Lower leg skin (tissue), 4 donors: ENCODE measurements at places on chromosomes 3 and 15.

DNA sequence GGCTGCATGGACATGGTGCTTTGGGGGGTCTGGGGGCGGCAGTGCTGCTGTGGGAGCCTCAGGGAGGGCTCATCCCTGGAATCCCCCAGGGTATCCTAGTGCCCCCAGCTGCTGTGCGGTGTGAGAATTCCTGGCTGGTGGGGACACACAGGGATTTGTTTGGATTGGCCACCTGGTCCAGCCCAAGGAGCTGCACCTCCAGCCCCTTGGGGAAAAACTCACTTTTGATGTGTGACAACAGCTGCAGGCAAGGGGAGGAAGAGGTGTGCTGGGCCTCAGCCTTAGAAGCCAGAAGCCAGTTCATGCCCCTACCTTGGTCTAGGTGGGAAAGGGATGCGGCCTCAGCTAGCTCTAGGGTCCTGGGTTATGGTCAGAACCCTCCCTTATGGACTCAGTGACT is 8.4 kb upstream of the COMMD4 start:
- DNase-seq = no peak

GRCh38 chr3:37210230-37210629 is 35.8 kb upstream of the LRRFIP2 start:
- no peak for DNase-seq

GRCh38 chr15:29566914-29567313 is 255.4 kb downstream of the TJP1 start:
- DNase-seq = no peak

DNA sequence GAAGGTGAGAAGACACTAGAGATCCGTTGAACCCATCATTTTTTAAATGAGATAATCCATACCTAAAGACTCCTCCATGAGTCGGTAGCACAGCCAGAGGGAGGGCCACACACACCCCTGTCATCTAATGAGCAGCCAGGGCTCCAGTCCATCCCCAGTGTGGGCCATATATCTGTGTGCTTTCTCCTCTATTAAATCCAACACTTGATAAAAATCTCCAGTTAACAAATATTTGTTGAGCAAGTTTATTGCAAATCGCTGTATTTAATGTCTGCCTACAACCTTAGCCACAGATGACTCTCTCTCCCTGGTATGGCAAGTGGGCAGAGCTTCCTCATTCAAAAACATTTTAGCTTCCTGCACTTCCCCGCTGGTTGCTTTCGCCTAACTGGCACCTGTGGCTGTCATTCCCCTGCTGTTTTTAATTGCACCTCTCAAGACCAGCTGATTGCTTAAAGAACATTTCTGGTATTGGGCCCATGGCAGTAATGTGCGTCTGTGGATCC is 82.8 kb downstream of the SMAD3 start:
- no peak for DNase-seq

- no peak for DNase-seq
Measured at GRCh38 chr15:62338497-62338896, 173.4 kb upstream of the C2CD4B start.

- DNase-seq = no peak
Measured at GRCh38 chr3:14845180-14845579, 26.4 kb downstream of the FGD5 start.

GRCh38 chr3:46549989-46550388 is 16.1 kb downstream of the LRRC2 start:
- DNase-seq = no peak

DNA sequence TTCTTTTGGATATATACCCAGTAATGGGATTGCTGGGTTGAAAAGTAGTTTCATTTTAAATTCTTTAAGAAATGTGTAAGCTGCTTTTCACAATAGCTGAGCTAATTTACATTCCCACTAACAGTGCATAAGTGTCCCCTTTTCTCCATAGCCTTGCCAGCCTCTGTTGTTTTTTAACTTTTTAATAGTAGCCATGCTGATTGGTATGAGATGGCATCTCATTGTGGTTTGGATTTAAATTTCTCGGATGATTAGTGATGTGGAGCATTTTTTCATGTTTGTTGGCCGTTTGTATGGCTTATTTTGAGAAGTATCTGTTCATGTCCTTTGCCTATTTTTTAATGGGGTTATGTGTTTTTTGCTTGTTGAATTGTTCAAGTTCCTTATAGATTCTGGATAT is 444.3 kb upstream of the ATP11B start:
- DNase-seq = no peak

DNA sequence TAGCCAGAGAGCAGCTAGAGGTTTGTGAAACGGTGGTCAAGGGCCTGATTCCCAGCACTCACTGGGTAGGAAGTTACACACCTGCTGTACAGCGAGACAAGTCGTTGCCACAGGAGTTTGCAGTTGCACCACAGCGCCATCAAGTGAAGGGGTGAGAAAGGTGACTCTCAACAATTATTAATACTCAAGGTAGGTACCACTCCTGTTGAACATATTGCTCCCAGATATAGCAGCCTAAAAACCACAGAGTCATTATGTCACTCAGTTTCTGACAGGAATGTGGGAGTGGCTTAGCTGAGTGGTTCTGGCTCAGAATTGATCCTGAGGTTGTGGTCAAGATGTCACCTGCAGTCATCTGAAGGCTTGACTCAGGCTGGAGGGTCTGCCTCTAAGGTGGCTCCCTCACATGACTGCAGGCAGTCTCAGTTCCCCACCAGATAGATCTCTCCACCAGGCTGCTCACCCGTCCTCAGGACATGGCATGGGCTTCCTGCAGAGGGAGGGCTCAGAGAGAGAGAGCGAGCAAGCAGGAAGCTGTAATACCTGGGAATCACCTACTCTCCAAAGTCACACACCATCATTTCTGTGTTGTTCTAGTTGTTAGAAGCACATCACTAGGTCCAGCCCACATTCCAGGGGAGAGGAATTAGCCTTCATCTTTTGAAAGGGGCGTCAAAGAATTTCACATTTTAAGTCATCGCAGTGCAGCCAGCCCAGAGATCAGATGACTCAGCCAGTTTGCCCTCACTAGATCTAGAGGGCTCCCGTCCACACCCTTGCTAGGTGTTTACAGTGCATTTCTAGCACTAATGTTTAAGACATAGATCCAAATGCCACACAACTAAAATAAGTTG is 17.0 kb upstream of the ANO10 start:
- no peak for DNase-seq

GRCh38 chr3:101849714-101850245 is 466 bp downstream of the NFKBIZ start:
- DNase-seq = peak; percentile 90

DNA sequence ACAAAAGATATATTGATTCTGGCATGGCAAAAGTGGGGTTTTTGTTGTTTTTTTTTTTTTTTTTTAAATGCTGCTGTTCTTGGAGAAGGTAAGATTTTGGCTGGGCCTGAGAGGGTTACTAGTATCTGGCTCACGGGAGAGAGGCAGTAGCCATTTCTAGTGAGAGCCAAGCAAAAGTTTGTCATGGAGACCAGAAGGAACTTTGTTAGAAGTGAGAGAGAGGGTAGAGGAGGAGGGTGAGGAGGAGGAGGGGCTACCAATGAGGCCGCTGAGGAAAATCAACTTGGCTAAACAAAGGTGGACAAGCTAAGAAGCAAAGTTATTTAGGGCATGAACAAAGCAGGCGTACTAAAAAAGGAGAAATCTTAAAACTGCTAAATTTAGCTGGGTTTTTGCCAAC is 48.9 kb upstream of the STRIT1 start:
- DNase-seq = no peak

DNA sequence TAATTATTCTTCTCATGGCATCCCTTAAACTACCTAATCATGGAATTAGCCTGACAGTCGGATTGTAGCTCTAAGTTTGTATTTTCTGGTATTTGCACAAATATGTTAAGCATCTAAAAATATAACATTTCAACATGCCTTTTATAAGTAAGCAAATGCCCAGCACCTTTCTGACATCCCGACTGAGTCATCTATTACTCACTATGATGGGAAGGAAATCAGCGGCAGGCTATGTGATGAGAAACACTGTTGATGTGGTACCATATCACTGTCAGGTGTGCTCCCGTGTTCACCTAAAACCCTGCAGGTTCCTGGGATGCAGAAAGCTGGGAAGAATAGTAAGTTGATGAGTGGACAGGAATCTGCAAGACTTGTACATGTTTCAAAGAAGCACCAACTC is 367.8 kb upstream of the IL12A start:
- no peak for DNase-seq

- no peak for DNase-seq
Measured at GRCh38 chr15:68368731-68369435, 63.1 kb downstream of the ITGA11 start.

DNA sequence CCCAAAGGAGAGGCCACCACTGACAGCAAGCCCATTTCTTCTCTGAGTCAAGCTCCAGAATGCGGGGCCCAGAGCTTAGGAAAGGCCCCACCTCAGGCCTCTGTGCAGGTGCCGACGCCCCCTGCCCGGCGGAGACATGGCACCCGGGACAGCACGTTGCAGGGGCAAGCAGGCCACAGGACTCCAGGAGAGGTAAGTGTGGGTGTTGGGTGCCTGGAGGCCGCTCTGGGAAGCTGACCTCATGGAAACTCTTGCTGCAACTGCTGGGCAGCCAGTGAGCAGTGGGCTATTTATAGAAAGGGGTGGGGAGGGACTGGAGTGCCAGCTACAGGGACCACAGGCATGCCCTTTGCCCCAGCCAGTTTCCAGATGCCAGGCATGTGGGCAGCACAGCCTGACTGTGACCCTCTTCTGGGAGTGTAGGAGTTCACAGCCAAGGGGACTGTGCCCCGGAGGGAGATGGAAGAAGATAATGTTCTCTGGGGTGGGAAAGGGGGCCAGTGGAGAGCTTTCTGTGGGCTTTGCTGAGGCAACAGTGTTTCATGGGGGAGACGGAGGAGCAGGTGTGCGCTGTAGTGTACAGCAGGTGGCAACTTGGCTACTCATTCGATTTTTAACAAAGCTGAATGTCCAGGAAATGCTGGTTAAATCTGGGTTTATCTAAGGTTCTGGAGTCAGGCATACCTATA is 23.7 kb downstream of the ALPK3 start:
- DNase-seq = no peak

DNA sequence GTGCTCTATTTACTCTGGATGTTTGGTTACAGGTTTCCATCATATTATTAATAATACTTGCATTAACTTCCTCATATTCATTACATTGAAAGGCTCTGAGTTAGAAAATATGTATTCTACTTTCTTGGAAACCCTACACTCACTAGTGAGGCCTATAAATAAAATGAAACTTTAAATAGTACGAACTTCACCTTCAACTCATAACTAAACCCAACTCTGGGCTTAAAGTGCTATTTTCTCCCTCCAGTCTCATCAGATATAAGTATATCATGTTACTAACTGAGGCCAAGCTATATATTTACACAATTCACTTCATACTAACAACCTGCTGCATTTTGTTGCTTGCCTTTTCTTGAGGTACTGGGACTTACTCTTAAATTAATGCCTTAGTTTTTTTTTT is 306.7 kb downstream of the TIGIT start:
- DNase-seq = no peak

DNA sequence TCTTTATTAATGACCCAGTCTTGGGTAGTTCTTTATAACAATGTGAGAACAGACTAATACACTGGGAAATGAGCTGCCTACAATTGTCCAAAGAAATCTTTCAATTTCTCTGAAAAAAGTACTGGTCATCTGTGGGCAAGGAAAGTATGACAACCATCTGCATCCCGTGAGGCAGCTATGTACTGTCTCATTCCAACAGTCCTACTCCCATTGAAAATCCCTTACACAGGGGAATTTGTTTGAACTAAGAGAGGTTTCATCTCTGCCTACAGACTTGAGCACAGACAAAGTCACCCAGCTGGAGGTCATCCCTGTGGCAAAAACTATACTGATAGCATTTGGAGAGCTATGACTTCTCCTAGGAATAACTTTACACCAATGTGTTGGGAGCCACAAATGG is 27.1 kb downstream of the SHC4 start:
- DNase-seq = no peak

- no peak for DNase-seq
Measured at GRCh38 chr15:47839233-47839825, 122.0 kb downstream of the SEMA6D start.

- DNase-seq = no peak
Measured at GRCh38 chr15:98907927-98908471, 99.6 kb downstream of the PGPEP1L start.

GRCh38 chr15:63380808-63381282 is 801 bp downstream of the CA12 start:
- DNase-seq = no peak

DNA sequence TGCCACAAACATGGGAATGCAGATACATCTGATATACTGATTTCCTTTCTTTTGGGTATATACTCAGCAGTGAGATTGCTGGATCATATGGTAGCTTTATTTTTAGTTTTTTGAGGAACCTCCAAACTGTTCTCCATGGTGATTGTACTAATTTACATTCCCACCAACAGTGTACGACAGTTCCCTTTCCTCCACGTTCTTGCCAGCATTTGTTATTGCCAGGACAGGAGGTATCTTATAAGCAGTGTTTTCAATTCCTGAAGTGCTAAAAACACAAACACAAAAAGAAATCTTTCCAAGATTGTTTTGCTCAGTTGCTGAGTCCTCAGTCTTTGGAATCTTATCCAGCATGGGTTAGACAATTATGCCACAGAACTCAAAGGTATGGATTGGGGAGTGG is 13.5 kb downstream of the GTF2E1 start:
- DNase-seq = no peak

- no peak for DNase-seq
Measured at GRCh38 chr3:129672412-129672811, 65.9 kb upstream of the PLXND1 start.

DNA sequence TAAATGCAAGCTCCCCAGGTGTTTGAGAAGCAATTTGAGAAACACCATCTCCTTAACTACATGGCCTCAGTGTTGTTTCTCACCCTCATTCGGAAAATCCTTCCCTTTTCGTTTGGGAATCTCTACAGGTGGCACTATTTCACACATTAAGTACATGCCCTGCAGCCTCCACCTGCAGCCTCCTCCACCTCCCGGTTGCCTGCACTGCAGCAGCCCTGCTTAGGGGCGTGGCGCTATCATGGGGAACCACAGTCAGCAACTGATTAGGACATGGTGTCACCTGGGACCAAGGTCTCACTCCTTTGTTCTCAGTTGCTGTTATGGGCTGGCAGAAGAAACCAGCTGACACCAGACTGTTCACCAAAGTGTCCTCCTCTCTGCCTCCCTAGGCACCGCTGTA is 11.7 kb upstream of the ZNF774 start:
- no peak for DNase-seq

- no peak for DNase-seq
Measured at GRCh38 chr3:187744169-187745151, 808 bp downstream of the BCL6 start.

DNA sequence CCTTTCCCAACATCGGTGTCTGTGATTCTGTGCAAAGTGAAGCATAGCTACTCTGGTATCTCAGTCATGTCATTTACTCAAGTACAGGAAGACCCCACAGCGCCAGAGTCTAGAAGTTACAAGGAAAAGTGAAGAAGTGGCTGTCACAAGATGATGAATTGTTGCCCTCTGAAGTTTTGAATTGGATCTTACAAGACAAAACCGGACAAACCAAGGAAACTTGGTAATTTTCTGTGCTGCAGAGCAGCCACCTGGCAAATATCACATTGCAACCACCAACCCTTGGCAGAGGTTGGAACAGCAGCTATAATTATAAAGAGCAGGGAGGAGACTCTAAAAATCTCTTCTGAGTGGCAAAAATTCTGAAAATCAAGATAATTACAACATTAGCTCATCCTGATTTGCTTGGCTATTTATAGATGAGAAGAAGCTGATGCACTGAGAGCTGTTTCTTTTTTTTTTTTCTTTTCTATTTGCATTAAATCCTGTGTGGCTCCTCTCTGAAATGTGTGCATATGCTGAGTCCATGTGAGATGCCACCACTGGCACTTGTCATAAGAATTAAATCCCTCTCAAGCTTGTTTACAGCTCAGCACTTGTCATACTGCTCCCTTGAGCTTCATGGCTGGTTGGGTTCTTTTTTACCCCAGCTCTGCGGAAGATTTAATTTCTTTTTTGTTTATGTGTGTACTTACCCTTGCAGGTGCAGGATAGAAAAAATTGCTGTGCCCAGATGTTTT is 68.0 kb upstream of the MNS1 start:
- no peak for DNase-seq
